ENCODE measurements at places on chromosomes 4 and X.
A peak's percentile ranks its signal among the peaks of the same experiment; 100 is the strongest.

DNA sequence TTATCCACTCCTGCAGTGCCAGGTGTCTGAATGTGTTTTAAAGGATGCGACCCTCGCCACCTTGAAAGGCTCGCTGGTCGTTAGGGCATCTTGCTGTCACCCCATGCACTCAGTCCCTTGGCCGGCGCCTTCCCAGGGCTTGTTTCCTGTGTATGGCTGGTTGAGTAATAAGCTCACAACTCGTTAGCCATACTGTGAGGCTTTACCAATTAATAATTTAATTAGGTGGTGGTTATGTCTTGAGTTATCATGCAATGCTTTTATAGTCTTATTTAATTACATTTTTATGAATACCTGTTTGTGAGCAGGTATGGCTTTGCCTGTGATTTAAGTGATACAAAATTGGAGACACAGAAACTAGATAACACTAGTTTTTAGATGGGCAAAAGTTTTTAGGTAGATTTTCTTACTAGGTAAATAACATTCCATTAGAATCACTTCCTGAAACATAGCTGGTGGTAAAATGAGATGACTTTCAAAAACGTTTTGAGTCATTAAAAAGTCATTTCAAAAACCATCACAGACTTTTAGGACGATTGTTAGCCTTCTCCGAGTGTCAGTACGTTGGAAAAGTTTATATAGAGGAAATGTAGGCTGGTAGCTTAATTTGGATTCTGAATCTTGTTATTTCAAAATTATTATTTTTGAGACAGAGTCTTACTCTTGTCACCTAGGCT lies 18.2 kb downstream of the PTTG2 start:
- no peak for DNase-seq

DNA sequence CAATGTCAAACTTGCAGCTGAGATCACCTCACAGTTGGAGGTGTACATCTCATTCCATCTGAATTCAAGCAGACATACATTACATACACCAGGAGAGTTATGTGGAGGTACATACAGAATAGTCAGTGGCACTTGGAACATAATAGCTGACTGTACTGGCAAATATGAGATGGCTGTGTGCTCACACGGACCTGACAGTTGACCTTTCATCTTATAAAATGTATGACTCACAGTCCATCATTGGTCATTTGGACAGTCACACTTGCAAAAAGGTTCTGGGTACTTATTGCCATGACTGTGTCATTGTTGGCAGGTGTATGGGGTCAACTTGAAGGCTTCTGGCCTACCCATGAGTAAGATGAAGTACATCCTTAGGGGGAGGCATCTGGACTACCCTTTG lies 88.6 kb upstream of the WDR1 start:
- peak; percentile 0 for DNase-seq

GRCh38 chr4:72701987-72702819 lies 133.2 kb upstream of the ADAMTS3 start:
- DNase-seq = peak; percentile 60

GRCh38 chr4:185467101-185467500 lies 4.4 kb downstream of the CCDC110 start:
- no peak for DNase-seq

GRCh38 chrX:29143756-29144155 lies 556.5 kb downstream of the IL1RAPL1 start:
- no peak for DNase-seq

- DNase-seq = peak; percentile 70
These were observed 46.7 kb downstream of the C4orf46 start for GRCh38 chr4:158624889-158625478.

GRCh38 chr4:173748353-173748752 lies 218.3 kb upstream of the HAND2 start:
- peak; percentile 54 for DNase-seq

- no peak for DNase-seq
These were observed 705 bp upstream of the CRMP1 start for GRCh38 chr4:5893591-5893990.

GRCh38 chr4:168451744-168452390 lies 28.4 kb downstream of the DDX60L start:
- DNase-seq = peak; percentile 40

DNA sequence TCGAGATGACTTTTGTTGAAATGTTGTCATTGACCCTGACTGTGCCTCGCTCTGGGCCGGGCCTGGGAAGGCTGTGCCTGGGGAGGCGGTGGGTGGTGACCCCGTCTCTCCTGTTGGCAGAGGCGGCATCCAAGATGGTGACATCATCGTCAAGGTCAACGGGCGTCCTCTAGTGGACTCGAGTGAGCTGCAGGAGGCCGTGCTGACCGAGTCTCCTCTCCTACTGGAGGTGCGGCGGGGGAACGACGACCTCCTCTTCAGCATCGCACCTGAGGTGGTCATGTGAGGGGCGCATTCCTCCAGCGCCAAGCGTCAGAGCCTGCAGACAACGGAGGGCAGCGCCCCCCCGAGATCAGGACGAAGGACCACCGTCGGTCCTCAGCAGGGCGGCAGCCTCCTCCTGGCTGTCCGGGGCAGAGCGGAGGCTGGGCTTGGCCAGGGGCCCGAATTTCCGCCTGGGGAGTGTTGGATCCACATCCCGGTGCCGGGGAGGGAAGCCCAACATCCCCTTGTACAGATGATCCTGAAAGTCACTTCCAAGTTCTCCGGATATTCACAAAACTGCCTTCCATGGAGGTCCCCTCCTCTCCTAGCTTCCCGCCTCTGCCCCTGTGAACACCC lies 36.4 kb downstream of the HTRA3 start:
- peak; percentile 46 for DNase-seq

GRCh38 chr4:113785781-113786180 lies 24.2 kb upstream of the CAMK2D start:
- DNase-seq = no peak

- no peak for DNase-seq
These were observed 150.1 kb downstream of the NAA11 start for GRCh38 chr4:79175716-79176115.

- DNase-seq = no peak
These were observed 5.9 kb downstream of the NSUN7 start for GRCh38 chr4:40755616-40756015.

DNA sequence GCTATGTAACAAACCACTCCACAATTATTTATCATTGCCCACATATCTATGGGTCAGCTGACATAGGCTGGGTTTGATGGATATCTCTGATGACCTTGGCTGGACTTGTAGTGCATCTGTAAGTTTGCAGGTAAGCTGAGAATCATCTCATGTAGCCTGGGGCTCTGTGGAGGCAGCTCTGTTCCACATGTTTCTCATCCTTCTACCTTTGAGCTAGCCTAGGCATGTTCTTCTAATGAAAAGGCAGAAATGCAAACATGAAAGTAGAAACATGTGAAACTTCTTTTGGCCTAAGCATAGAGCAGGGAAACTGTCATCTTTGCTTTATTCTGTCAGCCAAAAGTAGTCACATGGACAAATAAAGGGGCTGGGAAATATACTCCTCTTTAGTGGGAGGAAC lies 18.2 kb downstream of the MRPL1 start:
- no peak for DNase-seq

GRCh38 chr4:76605099-76605563 lies 170.1 kb downstream of the SHROOM3 start:
- DNase-seq = no peak

DNA sequence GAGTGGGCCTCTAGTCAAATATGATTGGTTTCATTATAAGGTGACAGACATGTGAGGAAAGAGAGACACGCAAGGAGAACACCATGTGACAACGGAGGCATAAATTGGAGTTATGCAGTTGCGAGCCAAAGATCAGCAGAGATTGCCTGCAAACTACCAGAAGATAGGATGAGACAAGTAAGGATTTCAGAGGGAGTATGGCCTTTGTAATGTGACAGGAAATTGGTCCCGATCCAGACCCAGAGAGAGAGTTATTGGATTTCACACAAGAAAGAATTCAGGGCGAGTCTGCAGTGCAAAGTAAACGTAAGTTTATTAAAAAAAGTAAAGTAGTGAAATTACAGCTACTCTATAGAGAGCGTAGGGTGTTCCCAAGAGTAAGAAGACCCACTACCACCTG lies 35.7 kb upstream of the NDST4 start:
- DNase-seq = no peak

DNA sequence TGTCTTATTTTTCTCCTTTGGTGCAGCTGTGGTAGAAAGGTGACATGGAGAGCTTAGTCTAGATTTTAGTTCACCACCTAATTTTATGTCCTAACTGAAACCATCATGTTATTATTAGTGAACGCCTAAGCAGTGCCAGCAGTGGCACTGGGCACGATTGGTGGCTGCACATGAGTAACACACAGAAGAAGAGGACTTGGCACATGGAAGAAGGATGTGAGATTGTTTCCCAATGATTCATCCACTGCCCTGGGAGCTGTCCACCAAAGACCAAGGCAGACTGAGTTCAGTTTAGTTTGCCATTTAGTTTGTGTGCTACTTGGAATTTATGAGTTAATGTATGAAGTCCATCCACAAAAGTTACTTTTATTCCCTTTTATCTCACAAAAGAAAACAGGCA lies 68.1 kb upstream of the NAP1L5 start:
- DNase-seq = no peak

DNA sequence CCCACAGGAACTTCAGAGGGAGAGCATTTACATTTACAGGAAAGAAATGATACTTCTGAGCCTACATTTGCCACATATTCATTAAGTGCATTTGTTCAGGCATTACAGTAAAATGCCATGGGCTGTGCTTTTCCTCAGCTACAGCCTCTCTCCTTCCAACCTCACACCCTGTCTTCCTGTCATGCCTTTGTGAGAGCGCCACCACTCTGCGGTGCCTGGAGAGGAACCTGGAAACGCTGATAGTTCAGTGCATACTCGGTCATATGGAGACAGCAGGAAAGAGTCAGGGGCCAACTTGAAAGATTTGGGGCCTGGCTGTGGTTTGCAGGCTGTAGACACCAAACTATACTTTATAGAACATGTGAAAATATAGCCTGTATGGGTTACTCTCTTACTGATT lies 40.5 kb downstream of the NFKB1 start:
- peak; percentile 62 for DNase-seq

DNA sequence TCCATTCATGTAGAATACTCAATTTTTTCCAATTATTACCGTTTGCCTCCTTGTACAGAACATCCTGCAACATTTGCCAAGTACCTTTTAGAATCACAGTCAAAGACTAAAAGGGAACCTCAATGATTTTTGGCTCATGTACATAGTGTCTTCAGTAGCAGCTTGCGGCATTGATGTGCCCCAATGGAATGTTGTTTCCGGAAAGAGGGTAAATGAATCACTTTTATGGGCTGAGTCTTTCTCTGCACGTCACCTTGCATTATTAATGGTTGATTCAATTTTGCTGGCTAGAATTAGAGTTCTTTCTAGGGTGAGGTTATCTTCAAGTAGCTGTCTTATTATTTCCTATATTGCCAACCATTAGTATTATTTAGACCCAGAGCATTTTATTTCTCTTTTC lies 116.9 kb upstream of the GABRA2 start:
- peak; percentile 7 for DNase-seq

GRCh38 chrX:130047416-130047815 lies 62.9 kb downstream of the ELF4 start:
- no peak for DNase-seq
